ENCODE measurements at places on chromosomes 1 and 21.

DNA sequence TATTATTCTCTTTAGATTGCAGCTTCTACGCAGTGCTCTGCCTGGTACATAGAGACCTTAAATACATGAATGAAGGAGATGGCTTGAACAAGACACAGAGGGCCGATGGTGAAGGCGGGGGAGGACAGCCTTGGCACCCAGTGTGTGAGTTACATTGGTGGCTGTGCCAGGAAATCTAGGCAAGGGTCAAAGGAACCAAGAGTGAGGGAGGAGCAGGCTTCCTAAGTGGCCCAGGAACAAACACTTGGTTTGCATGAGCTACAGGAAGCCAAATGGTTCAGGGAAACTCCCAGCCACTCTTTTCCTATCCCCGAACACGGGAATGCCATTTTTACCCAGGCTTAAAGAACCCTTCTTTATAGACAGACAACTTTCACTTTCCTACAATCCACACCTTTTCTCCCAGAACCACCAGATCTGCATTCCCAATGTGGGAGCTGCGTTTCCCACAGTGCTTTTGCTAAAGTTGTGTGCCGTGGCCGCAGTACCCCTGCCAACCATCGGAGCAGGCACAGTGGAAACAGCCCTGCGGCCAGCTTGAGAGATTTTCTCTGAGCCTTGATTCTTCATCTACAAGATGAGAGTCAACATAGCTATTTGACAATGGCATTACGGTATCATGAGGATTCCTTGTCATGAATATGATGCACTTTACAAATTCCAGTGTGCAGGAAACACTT lies 3.5 kb upstream of the CLEC20A start:
- no peak for DNase-seq

- DNase-seq: peak; percentile 75
Observed at GRCh38 chr1:2229037-2229864, 1.1 kb downstream of the SKI start.

DNA sequence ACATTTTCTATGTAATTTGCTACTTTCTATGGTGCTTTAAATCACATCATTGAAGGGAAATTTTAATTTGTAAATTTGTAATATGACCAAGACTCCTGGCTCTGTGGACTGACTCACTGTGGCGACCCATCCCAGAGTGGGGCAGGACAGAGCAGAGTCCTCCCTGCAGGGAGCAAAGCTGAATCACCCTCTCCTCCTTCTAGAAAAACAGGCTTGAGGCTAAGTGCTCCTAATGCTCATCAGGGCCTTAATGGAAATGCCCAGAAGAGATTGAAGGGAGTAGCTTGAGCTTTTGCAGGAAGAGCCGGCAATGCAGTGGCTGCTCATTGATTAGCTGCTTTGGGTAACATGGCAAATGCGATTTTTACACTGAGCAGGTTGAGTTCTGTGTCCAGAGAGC lies 16.8 kb downstream of the S100A10 start:
- DNase-seq: no peak

- DNase-seq: peak; percentile 63
Observed at GRCh38 chr1:180911640-180912191, 981 bp upstream of the KIAA1614 start.

GRCh38 chr21:29311802-29312201 lies 13.1 kb downstream of the BACH1 start:
- no peak for DNase-seq

GRCh38 chr1:236514703-236515442 lies 8.9 kb upstream of the LGALS8 start:
- peak; percentile 73 for DNase-seq

GRCh38 chr1:223617323-223618070 lies 48.0 kb downstream of the CAPN8 start:
- DNase-seq: no peak

DNA sequence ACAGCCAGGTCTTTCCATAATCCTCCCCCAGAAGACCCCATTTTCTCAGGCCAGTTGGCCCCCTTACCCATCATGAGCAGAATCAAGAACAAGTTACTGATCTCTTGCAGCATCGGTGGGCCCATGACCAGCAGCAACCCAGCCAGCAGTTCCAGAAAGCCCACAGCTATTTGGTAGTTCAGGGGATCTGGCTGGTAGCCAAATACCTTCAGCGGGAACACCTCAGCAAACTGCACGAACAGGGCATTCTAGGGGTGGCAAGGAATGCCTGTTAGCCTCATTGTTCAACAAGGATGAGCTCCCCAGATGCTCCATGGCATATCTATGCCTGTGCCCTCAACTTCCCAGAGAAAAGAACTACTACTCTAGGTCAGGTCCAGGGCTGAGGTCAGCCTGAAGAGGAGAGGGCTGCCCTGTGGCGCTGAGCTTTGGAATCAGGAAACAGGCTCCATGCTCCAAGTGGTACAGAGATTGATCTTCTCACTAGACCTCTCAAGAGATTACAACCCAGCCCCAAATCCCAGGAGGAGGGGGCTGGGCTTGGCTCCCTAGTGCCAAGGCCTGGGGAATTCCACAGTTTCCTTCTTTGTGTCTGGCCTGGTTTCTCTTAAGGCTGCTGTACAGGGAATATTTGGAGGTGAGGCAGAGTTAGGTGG lies 1.3 kb downstream of the TMEM35B start:
- DNase-seq: peak; percentile 55

Data from SJCRH30 (cell line).